AG20443 (cell line): ENCODE measurements at places on chromosomes 13 and 19.

- DNase-seq = peak; percentile 97
Measured at GRCh38 chr19:18419195-18419698, at the start of gene SSBP4. Gene SSBP4 (plus strand): TSS chr19:18419398. CDS start chr19:18419649, 251 bp downstream.

GRCh38 chr13:103615771-103616170 is 549.6 kb upstream of the SLC10A2 start:
- DNase-seq = no peak

DNA sequence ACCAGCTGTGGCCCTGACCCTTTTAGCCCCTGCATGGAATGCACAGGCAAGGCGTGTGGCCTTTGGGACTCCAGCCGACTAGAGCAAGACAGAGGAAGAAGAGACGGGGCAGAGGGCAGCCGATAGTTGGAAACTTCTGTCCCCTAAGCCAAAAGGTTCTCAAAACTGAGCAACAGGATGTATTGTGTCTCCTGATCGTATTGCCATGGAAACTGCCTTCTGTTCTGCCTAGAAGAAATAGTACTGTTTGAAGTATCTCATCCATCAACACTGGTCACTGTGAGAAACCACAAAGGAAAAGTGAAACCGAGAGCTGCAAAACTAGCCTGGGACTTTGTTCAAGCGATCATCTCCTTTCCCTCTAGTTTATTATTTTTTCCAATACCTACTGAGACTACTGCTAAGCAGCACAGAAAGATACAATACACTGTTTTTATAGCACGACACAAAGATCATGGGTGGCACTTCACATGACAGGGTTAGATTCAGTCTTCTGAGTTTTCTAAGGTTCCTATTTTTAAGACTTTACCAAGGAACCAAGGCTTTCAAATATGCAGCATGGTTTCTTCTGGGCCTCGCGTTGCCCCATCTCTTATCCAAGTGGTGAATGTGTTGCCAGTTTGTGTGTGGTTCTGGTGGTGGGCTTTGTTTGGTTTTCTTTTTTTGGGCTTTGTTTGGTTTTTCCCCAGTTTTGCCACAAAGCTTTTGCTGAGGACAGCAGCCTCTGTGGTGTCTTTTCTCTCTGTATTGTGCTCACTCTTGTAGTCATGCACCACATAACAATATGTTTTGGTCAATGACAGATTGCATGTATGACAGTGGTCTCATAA is 49.3 kb upstream of the GPR183 start:
- DNase-seq = peak; percentile 66

- no peak for DNase-seq
Measured at GRCh38 chr13:103291798-103292572, 225.8 kb upstream of the SLC10A2 start.
